LoVo (cell line): ENCODE measurements at places on chromosomes 5 and 9.

- DNase-seq, result no peak
These were observed 8.4 kb downstream of the EEIG1 start for GRCh38 chr9:127972236-127972871.

GRCh38 chr5:148585988-148586387, 68.3 kb downstream of the HTR4 start:
- DNase-seq, result no peak

- DNase-seq, result no peak
These were observed 256.9 kb upstream of the TUSC1 start for GRCh38 chr9:25935188-25935587.

- DNase-seq, result no peak
These were observed 61.1 kb downstream of the PTCH1 start for GRCh38 chr9:95455714-95456113.

GRCh38 chr9:111628411-111628810, 2.7 kb upstream of the DNAJC25 start:
- DNase-seq, result no peak

- DNase-seq, result no peak
These were observed 85.9 kb upstream of the FAM120A start for GRCh38 chr9:93365427-93366118.

DNA sequence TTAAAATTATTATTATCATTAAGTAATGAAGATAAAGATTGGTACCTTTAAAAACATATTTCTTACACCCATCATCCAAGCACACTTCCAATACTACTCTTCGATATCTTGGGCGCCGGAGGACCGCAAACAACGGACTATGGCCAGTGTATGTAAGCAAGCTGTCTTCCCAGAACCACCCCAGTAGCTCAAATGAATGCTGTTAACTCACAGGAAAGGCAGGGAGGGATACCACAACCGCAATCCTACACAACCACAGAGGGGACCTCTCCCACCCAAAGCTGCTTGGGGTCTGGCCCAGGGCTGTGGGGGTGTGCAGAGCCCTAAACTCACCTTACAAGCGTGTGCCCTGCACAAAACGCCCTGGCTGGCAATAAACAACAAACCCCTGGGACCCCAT, 20.6 kb downstream of the GOLM1 start:
- no peak for DNase-seq

- DNase-seq, result no peak
These were observed 65.8 kb upstream of the S1PR3 start for GRCh38 chr9:88925481-88925880.

DNA sequence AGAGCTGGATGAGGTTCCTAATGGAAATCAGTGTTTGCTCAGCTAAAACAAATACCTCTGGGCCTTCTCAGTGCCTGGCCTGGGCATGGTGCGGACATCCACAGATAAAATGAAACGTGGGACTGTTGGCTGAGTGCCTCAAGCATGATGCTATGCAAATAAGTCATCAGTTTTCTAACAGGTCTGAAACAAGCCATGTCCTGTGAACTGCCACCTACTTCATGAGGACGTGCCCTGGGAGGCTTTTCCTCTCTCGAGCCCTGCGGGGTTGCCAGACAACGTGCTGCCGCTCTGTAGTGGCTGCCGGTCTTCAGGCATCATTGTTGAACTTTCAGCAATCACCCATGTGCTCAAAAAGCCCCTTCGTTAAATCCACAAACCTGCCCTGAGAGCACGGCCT, 240.4 kb upstream of the IRX2 start:
- DNase-seq, result no peak

GRCh38 chr5:17019324-17019723, 83.2 kb upstream of the MYO10 start:
- no peak for DNase-seq

DNA sequence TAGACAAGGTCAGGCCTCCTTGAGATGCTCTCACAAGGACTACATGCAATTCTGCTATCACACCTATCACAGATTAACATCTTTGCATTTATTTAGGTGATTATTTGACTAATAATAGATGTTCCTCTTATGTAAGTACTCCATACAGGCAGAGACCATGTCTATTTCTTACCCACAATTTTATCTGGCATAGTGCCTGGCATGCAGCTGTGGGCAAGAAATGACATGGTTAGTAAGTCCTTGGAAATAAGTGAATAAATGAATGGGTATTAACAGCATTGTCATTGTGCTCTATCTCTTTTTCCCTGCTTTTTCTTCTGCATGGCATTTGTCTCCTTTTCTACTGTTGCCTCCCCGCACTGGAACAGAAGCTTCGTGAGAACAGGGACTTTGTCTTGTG, 49.4 kb downstream of the SLC22A5 start:
- no peak for DNase-seq

DNA sequence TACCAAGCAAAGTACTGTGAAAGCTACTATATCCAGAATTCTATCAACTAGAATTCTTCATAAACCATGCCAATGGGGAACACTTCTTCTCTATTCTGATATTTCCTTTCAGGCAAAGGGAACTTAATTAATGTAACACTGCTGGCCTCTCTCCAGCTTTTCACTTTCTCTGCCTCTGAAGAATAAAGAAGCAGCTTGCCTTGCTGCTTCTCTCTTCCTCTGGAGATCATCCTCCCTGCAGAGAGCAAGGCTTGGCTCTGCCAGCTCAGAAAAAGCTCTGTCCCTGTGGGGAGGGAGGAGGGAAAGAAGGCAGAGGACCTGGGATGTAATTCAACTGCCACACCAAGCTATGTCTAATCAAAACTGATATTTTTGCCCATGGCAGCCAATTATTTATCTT, 6.5 kb downstream of the CTNND2 start:
- DNase-seq, result no peak

DNA sequence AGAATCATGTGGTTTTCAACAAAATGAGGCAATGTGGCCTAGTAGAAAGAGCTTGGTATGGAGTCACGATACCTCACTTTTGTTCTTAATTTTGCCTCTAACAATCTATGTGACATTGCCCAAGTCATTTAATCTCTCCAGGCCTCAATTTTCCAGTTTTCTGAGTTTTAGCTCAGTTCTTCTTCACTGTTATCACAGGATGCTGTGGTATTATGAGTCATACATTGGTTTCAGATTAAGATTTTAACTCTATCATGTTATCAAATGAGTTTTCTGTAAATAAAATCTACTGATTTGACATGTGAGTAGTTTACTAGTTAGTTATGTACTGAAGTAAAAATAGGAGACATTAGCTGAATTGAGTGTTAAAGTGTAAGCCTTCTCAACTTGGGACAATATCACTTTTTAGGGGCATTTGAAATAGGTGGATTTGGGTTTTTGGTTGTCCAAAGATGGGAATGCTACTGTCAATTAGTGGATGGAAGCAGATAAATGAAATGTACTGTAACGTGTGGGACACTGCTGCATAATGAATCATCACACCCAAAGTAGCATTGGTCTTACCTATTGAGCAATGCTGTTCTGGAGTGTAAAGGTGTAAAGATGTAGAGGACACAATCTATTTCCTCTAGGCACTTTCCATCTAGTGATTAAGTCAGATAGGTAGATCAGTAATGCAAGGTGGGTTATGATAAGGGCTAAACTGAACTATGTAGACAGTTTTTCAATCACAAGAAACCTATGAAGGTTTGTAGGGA, 73.3 kb downstream of the NNT start:
- DNase-seq, result no peak

DNA sequence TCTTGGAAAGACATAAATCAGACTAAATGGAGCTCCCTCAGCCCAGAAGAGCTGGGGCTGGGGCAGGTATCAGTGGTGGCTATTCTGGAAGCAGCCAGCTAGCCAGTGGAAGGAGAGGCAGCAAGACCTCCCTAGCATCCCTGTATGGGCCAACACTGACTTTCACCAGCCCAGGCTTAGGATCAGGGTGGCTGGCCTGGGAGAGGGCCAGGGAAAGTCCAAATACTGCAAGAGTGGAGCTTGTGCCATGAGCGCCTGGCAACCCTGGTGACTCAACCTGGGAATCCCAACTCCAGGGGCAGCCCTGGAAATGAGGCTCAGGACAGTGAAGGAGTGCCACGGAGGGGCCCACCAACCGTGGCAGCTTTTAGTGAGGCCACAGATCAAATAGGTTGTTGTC, 7.6 kb upstream of the IRF1 start:
- peak; percentile 20 for DNase-seq

GRCh38 chr5:124297826-124298225, 448.6 kb downstream of the ZNF608 start:
- no peak for DNase-seq

GRCh38 chr9:121268598-121268850, 562 bp downstream of the GSN start:
- no peak for DNase-seq

DNA sequence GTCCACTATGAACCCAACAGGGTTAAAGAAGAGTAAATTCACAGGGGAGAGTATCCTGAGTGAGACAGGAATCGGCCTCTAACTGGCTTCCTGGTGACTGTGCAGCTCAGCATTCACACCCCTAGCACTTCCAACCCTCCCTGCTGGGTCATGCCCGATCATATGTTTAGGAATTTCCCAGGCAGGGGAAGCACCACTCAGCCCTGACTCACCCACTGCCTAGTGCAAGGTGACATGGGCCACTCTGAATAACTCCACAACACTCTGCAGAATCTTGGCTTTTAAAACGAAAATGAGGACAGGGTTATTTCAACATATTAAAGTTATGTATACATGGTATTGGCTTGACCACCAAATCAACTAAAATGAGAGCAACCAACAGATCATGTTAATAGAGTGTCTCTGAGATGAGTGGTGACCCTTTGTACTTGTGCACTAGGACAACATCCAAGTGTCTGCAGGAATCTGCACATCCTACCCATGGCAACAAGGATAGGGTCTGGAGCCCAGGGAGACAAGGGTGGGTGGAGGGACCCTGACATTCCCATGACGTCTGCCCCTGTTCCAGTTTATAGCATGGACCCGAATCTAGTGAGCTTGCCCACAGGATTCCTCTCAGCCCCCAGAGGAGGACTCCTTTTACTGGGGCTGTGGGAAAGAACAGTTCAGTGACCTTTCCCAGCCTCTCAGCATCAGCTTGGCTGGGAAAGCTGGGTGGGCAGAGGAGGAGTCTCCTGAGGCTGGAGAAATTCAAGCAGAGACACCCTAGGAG, 485.8 kb downstream of the SEMA5A start:
- peak; percentile 33 for DNase-seq

DNA sequence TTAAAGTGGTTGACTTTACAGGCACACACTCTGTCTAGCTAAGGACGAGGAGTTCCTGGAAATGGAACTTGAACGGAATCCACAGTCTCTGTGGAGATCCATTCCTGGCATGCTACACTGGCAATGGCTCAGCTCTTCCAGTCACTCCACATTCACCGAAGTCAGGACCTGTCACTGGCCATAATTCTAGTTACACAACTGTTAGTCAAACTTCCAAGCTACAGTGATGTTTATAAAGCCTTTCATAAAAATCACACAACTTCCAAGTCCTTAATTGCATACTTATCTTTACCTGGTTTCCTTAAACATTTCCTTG, 15.7 kb downstream of the CDC14B start:
- no peak for DNase-seq

- DNase-seq, result no peak
These were observed 82.1 kb downstream of the DPYSL3 start for GRCh38 chr5:147427521-147428401.

DNA sequence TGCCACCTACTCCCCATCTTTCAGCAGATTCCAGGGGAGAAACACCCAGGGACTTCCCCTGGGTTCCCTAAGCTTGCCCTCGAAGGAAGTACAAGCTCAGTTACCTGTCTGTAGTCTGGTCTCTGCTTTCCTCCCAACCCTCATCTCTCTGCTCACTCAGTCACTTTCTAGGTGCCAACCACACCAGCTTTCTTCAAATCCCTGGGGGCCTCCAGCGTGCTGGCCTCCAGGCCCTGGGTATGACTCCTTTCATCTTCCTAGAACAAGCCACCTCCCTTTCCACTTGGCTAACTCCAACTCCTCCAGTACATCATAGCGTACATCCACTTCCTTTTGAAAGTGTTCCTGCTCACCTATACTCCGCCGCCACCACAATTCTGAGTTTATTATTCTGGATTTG, 222.6 kb downstream of the SNX18 start:
- no peak for DNase-seq

DNA sequence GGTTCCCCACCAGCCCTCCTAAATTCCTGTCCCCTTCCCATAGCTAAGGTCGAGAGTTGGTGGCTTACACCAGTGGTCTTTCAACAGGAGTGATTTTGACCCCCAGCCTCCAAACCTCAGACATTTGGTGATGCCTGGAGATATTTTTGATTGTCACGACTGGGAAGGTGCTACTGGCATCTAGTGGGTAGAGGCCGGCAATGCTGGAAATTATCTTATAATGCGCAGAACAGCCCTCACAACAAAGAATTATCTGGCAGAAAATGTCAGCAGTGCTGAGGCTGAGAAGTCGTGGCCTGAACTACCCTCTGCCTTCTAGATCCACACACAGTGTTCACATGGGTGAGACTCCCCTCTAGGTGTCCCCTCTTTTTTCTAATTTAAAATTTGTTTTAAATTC, 69.6 kb downstream of the IL31RA start:
- no peak for DNase-seq

GRCh38 chr5:157263496-157264090, 2.3 kb upstream of the CYFIP2 start:
- DNase-seq, result no peak

DNA sequence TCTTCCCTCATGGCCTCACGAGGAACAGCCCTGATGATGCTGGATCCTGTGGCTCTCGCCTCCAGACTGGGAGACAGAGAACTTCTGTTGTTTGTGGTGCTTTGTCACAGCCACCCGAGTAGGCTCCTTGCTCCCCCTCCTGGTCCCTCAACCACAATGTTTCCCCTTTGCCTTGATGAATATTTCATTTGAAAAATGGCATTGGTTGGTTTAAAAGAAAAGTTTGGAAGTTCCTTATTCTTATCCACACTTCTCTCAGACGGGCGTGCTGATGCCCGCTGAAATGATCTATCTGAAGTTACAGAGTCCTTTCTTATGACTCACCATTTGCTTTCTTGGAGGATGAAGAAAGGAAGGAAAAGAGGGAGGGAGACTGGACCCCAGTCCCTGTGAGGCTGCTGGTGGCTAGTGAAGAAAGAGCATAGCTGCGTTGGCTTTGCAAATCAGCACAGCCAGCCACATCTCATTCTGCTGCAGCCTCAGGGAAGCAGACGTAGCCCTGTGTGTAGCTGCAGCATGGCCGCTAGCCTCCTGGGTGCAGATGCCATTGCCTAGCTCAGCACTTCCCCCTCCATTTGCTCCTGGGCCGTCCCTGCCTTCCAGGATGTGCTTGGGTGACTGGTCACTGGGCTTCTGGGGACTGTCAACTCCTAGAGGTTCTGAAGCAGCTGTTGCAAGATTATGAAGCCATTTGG, 185.9 kb downstream of the ERCC6L2 start:
- DNase-seq, result no peak

GRCh38 chr9:95627802-95628201, 111.0 kb upstream of the PTCH1 start:
- DNase-seq, result no peak

DNA sequence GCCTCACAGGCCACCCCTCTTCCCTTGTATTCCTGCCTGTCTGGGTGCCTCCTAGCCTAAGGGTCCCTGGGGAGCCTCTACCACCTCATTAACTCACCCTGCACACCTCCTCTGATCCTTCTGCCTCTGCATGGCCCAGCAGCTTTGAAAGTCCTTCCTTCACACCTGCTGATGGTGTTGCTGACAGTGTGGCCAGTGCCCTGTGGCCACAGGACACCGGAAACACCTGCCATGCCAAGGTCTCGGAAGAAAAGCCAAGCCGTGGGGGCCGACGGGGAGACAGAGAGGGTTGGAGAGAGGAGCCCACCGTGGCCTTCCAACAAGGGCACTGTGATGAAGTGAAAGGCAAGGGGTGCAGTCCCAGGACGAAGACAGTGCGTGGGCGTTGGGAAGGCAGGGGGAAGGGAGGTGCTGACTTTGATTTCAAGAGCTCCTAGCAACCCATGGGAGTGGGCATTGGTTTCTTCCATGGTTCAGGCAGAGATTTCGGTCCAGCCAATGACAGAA, 4.1 kb downstream of the BTNL9 start:
- DNase-seq, result no peak
